ENCODE measurements at places on chromosomes 5 and 9.

DNA sequence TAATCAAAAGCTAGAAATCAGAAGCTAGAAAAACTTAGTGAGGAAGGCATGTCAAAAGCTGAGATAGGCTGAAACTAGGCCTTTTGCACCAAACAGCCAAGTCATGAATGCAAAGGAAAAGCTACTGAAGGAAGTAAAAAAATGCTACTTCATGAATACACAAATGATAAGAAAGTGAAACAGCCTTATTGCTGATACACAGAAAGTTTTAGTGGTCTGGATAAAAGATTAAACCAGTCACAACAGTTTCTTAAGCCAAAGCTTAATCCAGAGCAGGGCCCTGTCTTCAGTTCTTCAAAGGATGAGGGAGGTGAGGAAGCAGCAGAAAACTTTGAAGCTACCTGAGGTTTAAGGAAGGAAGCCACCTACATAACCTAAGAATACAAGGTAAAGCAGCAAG, 102.5 kb upstream of the SH3GL2 start:
- DNase-seq, result no peak

DNA sequence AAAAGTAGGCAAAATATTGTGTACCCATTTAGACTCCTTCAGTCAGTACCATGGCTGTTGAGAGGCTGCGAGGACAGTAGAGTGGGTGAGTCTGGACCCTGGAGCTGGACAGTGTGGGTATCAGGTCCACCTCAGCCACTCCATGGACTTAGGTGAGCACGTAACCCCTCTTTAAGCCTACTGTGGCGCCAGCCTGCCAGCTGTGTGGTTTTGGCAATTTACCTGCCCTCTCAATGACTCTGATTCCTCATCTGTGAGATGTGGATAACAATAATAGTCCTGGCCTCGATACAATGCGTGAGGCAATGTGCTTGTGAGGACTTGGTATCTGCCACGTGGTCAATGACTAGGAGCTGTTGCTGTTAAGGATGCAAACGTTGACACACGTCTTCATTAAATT, 17.9 kb downstream of the SLC1A3 start:
- DNase-seq, result no peak

DNA sequence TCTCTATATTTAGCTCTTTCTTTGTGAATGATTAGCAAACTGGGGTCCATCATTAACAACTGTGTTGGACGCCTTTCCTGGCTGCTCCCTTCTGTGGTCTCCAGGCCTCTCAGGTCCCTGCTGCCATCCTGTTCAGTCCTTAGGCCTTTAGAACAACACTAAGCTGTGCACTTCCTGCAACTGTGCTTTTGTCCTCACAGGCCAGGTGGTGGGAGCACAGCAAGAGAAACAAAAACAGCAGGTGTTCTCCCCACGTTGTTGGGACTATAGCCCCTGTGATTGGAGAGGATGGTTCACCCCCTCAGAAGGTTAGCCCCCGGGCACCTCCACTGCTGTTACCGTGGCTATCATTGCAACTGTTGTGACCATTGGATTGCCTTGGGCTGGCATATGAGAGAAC, 41.7 kb upstream of the CLINT1 start:
- DNase-seq, result peak; percentile 4

GRCh38 chr9:6655036-6655435, 9.5 kb upstream of the GLDC start:
- DNase-seq, result no peak

DNA sequence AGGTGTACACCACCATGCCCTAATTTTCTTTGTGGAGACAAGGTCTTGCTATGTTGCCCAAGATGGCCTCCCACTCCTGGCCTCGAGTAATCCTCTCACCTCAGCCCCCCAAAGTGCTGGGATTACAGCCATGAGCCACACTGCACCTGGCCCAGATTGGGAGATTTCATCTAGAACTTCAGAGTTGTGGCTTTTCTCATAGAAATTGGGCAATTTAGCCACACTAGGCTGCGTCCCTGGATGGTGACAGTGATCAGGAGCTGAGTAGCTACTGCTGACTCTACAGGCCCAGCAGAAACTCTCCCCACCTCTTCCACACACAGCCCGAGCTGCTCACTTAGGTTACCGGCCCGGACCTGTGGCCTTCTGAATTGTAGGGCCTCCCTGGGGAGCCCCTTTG, 7.7 kb downstream of the PFN3 start:
- DNase-seq, result no peak

- no peak for DNase-seq
These were observed 832 bp downstream of the LMBRD2 start for GRCh38 chr5:36150676-36151433.

- DNase-seq, result no peak
These were observed 10.2 kb downstream of the DOCK8 start for GRCh38 chr9:224582-225520.

DNA sequence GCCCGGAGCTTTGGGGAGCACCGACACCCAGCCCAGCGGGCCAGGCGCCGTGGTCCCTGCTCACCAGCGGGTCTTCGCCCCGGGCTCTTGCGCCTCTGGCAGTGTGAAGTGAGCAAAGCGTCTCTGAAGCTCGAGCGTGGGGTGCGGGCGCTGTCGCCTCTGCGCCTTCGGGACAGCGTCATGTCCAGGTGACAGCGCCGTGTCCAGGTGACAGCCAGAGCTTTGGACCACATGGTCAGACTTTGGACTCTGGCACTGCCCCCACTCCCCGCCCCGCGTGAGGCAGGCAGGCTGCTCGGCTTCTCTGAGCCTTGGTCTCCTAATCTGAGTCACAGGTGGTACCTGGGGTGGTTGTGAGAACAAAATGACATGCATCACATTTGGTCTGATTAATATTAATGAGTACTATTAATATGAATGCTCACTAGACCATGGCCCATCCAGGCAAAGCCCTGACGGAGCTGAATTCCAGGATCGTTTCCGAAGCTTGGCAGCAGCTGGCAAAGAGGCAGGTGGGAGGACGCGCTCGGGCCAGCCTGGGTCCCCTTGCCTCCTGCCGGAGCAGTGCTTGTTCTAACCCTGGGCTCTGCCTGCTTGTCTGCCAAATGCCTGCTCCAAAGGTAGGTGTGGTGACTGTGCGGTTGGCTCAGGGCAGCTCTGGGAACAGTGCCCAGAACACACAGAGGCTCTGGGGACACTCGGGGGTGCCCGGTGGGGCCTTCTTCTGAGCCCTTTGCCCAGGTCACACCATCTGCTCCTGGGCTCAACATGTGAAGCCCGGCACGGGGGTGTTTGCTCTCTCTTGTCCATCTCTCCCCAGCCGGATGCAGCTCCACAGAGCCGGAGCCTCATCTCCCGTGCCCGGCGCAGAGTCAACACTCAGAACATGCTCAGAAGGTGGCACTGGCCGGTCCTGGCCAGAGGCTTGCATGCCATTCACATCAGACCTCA, 157.1 kb downstream of the OLFM1 start:
- no peak for DNase-seq

All from NCI-H2029 treated with DMSO at 0.1 percent for 48 hours (cell line).